ENCODE measurements at places on chromosomes 12 and 14.

GRCh38 chr12:65929641-65930040, 105.4 kb downstream of the HMGA2 start:
- no peak for DNase-seq

GRCh38 chr14:90831821-90832220, 15.6 kb upstream of the TTC7B start:
- DNase-seq = no peak

- no peak for DNase-seq
Measured at GRCh38 chr12:91496337-91496736, 313.7 kb upstream of the DCN start.

GRCh38 chr14:56952766-56953473, 142.6 kb upstream of the OTX2 start:
- DNase-seq = no peak

DNA sequence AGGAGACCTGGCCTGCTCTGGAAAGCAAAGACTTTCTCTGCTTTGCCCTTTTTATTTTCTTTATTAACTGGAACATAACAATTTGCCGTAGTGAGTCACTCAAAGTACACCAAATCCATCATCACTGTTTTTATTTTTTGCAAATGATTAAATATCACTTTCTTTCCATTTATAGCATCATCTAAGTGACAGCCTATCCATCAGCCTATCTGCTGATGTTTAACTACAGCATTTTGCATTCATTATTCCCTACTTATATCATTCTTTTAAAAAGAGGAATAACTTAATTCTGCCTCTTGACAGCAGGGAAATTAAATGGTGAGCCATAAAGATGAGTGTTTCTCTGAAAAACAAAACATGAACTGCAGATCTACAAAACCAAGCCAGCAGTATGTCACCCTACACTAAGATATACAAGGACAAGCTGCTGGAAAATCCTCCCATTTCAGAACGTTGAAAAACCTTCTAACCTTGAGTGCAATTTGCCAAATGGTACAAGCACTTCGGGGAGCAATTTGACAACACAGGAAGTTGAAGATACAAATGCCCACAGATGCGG, 821.3 kb upstream of the TMEM132C start:
- no peak for DNase-seq

DNA sequence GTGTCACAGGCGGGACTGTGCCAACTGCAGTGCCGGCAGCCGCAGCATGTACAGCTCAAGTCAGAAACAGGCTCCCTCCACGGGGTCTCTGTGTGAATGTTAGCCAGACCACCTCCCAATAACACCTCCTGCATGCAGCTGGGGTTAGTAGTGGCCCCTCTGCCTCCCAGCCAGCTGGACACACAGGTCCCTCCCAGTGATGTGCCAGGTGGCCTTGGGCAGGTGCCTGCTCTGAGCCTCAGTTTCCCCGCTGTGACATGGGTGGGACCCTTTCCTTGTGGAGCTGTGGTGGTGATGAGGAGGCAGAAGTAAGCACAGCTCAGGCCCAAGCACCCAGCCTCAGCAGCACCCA, 139.9 kb downstream of the ADGRD1 start:
- no peak for DNase-seq

GRCh38 chr12:78951803-78952551, 87.4 kb downstream of the SYT1 start:
- DNase-seq = no peak

DNA sequence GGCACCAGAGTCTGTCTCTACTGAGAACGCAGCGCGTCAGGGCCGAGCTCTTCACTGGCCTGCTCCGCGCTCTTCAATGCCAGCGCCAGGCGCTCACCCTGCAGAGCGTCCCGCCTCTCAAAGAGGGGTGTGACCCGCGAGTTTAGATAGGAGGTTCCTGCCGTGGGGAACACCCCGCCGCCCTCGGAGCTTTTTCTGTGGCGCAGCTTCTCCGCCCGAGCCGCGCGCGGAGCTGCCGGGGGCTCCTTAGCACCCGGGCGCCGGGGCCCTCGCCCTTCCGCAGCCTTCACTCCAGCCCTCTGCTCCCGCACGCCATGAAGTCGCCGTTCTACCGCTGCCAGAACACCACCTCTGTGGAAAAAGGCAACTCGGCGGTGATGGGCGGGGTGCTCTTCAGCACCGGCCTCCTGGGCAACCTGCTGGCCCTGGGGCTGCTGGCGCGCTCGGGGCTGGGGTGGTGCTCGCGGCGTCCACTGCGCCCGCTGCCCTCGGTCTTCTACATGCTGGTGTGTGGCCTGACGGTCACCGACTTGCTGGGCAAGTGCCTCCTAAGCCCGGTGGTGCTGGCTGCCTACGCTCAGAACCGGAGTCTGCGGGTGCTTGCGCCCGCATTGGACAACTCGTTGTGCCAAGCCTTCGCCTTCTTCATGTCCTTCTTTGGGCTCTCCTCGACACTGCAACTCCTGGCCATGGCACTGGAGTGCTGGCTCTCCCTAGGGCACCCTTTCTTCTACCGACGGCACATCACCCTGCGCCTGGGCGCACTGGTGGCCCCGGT, at the start of gene PTGDR:
Gene PTGDR, plus strand, starts transcription at position 198 of the 778 bp plus-strand sequence. Its CDS starts 117 bp downstream, at position 315.
- no peak for DNase-seq

DNA sequence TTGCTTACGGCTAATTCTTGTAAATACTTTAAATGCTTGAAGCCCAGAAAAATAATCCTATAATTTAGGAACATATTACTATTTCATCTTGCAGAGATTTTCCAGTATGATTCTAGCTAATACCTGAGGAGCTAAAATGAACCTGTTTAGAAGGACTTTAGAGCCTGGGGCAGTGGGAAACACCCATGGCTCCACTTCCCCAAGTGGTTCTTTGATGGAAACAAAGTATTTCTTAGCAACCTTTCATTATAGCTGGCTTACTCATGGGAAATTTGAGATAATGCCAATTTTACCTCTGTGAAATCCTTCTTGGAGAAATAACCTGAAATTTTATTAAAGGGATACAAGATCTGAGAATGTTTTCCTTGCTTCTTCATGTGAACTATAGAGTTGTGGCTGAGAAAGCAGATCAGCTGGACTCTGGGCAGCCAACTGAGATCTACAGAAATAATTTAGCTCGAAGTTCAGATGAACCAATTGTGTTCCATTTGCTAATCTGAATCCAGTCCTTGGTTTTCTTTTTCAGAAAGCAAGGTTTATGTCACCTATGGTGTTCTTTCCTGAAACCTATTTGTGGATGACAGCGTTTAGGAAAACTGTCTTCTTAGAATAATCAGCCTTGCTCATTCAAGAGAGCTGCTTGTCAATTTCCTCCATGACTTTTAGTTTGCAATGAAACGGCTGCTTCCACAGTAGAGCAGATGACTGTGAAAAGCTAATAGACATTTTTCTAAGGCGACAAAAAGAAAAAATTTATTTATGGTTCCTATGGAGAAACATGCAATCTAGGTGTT, 141.8 kb upstream of the CPM start:
- no peak for DNase-seq

DNA sequence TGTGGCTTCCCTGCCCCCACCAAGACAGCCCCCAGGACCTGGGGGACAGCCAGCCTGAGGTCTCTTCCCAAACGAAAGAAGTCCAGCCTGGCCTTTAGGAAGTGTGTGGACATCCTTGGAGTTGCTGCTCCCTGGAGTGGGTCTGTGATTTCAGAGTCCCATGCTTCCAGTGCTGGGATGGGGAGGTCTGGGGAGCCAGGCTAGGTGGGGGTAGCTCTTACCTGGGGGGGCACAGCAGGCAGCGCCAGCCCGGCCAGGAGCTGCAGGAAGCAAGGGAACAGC, 509 bp downstream of the PGF start:
- DNase-seq = no peak

GRCh38 chr12:46126050-46126727, 135.8 kb upstream of the SCAF11 start:
- DNase-seq = no peak

DNA sequence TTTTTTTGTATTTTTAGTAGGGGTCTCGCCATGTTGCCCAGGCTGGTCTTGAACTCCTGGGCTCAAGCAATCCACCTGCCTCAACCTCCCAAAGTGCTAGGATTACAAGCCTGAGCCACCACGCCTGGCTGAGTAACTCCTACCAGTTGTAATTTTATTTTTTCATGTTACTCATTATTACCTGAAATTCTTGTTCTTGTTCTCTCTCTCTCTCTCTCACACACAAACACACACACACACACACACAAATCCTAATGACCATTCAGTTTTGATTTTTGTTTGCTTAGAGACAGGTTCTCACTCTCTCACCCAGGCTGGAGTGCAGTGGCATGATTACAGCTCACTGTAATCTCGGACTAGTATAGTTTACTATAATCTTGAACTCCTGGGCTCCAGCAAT, 30.2 kb downstream of the DNAL1 start:
- DNase-seq = no peak

- no peak for DNase-seq
Measured at GRCh38 chr14:92382677-92383076, 59.7 kb downstream of the SLC24A4 start.

GRCh38 chr12:26620907-26621306, 212.1 kb downstream of the ITPR2 start:
- DNase-seq = no peak

DNA sequence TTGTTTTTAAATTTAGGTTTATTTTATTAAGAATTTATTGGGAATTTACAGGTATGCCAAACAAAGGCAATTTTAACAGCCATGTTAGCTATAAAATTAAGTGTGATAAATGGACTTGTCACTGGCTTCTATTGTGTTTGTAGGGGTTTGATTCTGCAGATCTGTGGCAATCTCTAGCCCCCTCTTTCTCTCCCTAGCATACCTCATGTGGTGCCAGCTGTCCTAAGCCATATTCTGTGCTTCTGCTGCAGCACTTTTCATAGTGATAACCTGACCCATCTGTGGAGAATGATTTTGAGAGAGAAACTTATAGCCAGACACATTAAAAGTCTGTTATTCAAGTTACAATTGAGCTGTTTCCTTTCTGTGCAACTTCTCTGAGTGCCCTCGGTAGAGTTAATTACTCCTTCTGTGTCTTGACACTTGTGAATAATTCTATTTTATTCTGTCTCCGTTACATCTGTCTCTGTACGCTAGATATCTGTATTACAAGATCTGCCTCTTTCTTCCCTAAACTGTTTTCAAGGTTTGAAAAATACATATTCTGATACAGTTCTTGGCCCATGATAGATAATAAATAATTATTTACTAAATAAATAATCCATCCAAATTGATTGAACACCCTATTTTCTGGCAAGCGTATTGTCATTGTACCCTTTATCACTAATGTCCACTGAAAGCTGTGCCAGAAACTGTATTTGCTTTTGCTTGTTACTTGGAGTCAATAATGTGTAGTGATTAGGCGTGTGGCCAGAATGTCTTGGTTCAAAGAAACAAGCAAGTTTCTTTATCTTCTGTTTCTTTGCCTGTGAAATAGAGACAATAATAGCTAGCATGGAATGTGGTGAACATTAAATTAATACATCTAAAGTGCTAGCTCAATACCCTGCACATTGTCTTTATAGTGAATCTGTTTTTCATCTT, 40.0 kb downstream of the FRS2 start:
- no peak for DNase-seq

GRCh38 chr14:101222362-101223070, 319.0 kb upstream of the RTL1 start:
- no peak for DNase-seq

DNA sequence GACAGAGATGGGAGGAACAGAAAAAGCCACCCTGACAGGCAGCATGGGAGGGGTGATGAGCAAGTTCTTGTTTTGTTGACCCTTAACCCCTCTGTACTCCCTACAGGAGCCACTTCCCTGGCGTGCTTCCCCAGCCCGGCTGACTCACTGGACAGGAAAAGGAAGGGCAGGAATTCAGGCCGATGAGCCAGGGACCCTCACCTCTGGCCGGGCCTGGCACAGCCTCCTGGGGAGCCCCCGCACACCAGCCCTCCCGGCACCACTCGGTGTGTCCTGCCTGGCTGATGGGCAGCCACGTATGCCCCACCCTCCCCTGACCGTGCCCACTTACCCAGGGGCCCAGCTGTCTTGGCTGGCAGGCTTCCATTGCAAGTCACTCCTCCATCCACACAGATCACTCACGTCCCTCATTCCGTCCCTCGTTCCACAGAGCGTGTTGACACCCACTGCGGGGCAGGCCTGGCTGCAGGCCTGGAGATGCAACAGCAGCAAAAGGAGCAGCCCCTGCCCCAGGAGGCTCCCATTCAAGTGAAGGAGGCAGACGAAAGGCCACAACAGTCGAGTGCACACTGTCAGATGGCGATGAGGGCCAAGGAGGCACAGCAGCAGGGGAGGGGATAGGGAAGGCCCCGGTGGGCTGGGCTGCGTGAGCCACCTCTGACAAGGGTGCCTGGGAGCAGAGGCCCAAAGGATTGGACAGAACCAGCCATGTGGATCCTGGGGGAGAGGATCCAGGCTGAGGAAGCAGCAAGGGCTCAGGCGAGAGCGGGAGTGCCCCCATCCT, 19.7 kb upstream of the CD9 start:
- DNase-seq = no peak

DNA sequence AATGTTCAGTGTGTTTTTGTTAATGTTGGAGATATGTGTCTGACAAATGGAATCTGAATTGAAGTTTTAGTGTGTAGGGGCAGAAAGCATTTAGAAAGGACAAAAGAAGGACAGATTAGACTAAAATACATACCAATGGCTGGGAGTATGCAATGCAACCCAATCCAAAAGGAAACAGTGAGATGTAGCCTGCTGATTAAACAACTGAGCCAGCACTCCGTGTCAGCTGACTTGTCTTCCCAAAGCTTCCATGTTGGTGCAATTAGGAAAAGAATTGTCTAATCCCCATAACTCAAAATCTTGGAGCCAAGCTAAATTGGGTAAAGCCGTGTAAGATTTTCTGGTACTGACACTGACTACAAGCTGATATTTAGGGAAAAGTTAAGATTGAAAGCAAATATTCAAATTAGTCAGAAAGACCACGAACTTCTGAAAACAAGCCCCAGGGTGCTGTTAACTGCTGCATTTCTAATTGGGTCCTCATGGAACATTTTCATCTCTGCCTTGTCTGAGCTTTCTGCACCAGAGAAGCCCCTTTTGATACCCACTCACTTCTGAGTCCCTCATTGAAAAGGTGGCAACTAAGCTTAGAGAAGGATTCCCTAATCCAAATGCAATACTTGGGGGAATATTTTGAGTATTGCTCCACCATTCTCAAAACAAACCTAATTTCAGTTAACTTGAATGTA, 109.1 kb downstream of the DAD1 start:
- no peak for DNase-seq

DNA sequence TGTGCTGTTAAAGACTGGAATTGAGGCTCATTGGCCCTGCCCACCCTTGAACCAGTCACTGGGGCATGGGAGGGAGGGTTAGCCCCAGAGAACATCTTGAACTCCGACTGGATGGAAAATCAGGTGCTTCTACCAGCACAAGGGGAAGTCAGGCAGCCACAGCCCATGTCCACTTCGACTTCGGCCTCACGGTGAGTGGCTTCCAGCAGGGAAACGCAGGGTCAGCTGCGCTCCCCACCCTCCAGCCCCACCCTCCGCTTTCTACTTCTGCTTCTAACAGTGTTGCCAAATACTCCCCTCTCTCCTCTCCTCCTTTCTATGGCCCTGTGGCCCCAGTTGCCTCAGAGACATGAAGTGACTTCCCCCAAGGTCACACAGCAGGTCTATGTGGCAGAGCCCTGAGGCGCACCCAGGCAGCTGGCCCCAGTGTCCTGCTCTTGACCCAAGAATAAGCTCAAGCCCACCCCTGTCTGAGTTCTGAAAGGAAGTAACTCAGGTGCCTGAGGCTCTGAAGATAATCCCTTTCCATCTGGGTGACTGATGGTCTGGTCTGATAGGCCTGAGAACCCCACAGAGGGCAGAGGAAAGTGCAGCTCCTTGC, 11.9 kb upstream of the SH2B3 start:
- no peak for DNase-seq

Measured in activated T-helper 1 cell treated with anti-CD3 and anti-CD28 coated beads, Interleukin-2, amount 50 U/mL, for 16 hours (primary cell).